ENCODE measurements at places on chromosomes 16 and 17.

- no peak for DNase-seq
Measured at GRCh38 chr17:31031841-31032240, 61.0 kb downstream of the RNF135 start.

DNA sequence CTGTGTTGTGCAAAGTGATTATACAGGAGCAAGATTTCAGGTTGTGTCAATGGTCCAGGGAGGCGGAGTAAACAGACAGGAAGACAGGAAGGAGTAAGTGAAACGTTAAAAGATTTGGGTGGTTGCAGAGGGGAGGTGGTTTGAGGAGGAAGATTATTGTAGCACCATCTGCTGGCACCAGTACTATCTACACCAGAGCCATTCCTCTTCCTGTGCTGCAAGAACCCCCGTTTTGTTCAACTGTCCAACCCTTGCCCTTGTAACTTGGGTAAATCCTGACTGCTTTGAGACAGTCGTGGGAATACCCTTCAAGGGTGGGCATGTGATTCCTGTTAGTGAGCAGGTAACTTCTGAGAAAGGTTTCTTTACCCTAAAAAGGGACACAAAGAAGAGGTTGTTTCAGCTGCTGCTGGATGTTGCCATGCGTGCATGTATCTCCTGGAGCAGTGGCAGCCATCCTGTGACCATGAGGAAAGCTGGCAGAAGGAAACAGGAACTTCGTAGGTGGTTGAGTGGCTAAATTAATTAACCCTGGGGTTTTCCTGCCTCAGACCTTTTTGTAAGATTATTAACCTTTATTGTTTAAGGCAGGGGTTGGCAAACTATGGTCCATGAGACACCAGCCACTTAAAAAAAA is 124.1 kb downstream of the PRKCA start:
- DNase-seq = peak; percentile 2

DNA sequence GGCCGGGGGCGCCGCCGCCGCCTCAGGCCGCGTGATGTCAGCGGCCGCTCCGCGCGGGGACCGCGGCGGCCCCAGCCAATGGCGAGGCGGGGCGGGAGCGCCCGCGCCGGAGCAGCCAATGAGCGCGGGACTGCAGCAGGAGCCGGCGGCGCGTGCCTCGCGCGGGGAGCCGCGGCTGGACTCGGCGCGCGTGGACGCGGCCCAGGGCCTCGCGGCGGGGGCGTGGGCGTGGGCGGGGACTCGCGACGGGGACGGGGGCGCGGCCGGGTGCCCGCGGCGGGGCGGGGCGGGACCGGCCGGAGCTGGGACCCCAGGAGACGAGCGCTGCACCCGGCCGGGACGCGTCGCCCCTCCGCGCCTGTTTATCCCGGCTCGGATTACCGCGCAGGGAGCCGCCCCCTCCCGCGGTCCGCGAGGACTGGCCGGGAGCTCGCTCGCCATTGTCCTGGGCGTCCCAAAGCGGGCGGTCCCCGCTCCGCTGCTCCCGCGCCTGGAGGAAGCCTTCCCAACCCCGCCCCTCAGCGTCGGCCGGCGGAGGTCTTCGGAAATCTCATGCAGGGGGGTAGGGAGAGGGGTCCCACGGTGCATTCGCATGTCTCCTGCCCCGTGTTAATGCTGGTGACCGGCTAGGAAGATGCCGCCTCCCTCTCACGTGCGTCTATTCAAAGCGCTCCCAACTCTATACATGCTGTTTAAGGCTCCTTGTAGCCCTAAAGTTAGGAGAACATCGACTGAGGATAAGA is at the start of gene RNF157:
RNF157 (minus strand) TSS at position 33 of the 743 bp plus-strand sequence. CDS start 253 bp downstream, outside the sequence.
- DNase-seq = peak; percentile 29

DNA sequence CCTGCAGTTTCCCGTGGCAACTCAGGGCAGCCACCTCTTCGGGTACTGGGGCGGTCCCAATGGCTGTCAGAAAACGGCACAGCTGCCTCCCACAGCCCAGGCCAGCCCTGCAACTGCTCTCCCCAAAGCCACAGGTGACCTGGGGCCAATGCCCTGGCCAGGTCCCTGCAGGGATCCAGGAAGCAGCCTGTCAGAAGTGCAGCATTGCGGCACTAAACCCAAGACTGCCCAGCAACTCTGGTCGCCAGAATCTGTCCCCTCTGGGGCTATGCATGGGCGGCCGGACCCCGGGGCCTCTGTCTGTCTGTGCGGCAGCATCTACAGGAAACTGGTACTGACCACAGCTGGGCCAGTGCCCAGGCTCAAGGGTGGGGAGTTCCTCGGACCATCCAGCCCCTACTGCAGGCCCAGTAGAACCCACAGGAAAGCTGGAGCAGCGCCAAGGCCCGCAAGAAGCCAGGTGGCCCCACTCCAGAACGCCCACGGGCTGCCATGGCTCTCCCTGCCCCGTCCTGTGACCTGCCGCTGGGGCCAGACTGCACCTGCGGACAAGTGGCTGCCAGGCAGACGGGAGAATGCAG is 5.5 kb downstream of the CYBC1 start:
- no peak for DNase-seq

DNA sequence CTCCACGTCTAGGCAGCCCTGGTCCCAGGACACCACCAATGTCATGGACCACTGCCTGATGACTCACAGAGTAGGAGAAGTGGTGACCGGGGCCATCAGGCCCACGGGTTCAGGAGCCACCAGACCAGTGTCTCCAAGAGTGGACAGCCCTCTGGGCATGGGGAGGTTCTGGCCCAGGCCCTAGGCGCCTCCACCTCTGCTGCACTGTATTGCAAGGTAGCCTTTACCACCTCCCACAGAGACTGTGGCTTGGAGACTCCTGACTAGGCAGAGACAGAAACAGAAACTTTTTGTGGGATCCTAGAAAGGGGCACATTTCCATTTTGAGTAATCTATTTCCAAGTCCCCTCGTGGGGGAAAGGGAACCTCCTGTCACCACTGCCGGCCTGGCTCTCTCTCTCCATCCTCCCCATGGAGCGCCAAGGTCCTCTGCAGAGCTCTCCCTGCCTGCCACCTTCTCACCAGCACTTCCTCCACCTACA is 2.9 kb downstream of the CDIP1 start:
- DNase-seq = no peak

- DNase-seq = no peak
Measured at GRCh38 chr17:15744885-15745284, 12.8 kb downstream of the TBC1D26 start.

GRCh38 chr17:72962106-72962505 is 130.4 kb downstream of the SLC39A11 start:
- DNase-seq = no peak

DNA sequence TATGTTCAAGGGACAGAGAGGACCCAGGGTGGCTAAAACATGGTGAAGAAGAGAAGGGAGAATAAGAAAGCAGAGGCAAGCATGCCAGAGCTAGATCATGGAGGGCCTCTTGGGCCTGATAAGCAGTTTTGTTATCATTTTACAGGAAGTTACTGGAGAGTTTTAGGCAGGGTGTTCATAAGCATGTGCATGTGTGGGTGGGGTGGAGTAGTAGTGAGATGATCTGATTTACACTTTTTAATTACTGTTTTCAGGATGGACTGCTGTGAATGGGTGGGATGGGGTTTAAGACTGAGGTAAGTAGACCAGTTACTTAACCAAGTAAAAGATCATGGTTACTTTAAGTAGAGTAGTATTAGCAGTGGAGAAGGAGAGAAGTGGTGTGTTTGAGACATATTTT is 173.6 kb downstream of the PHKB start:
- no peak for DNase-seq

- DNase-seq = no peak
Measured at GRCh38 chr16:50977138-50977537, 173.9 kb downstream of the SALL1 start.

DNA sequence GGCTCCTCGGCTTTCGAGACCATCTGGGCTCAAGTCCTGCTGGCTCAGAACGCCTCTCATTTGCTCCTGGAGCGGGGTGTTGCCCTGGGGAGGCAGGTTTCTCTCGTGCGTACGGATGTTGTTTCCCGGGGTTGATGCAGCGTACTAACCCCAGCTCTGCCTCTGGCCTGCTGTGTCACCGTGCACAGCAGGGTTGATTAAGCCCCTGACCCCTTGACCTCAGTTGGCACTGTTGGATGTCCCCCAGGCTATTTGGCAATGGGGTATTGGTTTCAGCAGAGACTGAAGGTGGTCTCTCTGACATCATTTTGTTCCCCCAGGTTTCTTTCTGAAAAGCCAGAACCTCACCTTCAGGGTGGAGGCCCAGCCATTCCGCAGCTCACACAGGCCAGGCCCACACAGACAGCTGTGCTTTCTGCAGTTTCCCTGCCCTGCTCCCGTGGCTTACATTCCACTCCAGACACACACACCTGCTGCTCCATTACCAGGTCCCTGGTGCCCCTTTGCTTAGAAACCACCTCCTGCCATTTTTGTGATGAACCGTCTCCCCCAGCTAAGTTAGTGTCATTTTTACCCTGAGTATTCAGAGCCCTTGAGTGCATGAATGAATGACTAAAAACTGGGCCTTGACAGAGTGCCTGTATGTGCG is 233.5 kb downstream of the CCDC182 start:
- DNase-seq = no peak

All from stimulated activated CD4-positive, alpha-beta T cell treated with anti-CD3 and anti-CD28 coated beads, Interleukin-1b, Interleukin-23, amount 100 ng/mL, for 1 hour (primary cell).